Astrocyte of the hippocampus (primary cell): ENCODE measurements at places on chromosomes 7 and 10.
A peak's percentile ranks its signal among the peaks of the same experiment; 100 is the strongest.

DNA sequence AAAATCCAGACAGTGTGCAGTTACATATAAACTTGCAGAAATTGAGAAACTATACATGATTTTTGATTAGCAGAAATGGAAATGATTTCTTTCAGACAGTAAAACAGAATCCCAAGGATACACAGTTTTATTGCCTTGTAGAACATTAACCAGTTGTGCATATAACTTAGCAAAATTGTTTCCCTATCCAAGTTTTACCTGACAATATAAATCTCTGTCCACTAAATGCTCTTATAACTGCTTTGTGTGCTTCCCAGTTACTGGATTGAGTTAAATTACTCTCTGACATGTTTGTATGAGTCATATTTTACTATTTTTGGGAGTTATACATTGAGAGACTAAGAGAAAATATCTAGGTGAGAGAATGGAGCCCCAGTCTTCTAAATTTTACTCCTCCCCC is 563.4 kb downstream of the SH2D4B start:
- no peak for DNase-seq

DNA sequence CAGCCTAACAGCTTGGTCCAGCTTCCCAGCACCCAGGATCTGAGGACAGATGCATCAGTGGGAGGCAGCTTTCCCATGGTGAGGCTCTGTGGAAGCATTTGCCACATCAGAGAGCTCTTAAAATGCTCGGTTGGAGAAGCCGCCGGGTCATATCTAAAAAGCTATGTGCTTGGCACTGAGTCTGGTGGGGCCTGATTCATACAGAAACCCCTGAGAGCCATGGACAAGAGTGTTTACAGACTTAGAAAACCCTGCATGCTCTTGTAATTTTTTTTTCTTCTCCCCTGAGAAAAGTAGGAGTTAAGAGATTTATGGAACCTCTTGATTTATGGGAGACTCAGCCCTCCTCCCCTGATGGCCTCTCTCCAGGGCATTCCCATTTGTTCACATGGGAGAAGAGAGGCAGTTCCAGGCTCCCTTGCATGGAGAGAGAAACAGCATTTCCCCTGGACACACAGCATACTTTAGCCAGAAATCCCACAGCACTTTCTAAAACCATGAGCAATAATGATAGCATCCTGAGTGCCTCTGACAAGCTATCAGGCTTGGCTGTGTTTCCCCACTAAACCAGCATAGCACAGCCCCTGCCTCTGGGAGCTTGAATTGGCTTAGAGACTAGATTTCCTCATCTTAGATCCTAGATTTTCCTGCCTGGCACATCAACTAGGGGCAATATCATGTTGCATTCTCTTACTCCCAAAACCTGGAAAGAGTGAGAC is 322.1 kb upstream of the AUTS2 start:
- DNase-seq, result peak; percentile 47

DNA sequence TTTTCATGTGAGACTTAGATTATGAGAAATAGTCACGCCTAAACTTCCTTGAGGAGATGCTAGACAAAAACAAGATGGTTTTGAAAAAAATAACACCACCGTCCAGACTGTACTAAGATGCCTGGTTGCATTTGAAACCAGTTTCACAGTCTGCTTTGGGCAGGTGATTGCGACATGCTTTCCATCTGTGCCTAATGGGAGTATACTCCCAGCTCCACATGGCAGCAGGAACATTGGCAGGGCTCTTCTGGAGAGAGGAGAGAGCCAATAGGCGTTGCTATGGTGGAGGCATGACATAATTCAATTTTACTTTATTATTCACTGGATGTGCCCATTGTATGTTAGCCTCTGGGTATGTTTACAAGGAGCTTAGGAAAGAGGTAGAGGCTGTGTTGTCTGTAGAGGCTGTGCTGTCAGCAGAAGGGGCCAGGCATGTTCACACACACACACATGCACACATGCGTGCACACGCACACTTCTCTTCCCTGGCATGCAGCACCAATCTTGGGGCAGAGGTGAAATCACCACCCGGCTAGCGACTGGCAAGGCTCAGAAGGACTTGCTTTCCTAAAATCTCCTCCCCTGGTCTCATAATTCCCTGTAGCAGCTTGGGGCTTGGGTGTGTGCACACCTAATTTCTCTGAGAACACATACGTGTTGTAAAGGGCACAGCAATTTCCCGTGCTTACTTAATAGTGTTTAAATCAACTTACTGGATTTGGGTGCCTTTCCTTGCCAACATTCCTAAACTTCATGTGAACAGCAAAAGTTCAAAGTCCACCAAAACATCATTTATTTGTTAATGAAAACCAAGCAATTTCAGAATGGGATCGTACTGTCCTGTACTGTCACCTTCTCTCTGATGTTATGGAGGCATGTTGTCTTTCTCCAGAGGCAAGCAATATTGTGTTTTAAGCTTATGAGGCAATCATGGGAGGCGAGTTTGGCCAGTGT is 162.1 kb downstream of the TCF7L2 start:
- no peak for DNase-seq

DNA sequence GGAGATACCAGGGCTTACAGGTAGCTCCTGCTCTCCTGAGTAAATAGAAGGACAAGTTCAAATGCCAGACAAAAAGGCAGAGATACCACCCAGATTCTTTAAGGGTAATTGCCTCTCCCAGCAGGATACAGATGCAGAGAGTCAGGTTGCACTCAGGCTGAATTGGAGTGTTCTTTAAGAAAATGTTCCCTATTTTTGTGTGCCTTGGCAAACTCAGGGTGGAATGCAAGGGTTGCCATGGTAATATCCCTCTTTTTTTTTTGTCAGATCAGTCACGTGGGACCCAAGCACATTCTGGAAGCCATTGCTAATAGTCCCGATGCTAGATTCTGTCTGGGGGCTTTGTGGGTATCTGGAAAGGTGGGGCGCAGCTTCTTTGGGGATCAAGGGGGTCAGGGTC is 628.0 kb downstream of the CALN1 start:
- DNase-seq, result peak; percentile 10

DNA sequence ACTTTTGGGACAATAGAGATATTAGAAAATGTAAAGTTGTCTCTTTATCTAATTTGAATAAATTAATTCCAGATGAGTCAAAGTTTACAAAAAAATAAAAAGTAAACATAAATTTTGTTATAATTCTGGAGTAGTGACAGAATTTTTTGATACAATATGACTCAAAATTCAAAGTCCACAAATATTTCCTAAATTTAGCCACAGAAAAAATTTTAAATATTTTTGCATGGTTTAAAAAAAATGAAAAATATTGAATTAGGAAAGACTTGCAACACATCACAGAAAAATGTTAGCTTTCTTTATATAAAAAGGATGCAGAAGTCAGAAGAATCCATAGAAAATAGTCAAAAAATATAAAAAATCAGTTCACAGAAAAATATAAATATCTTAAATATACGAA is 117.7 kb downstream of the ARHGAP21 start:
- no peak for DNase-seq
